Stimulated activated CD8-positive, alpha-beta memory T cell treated with anti-CD3 and anti-CD28 coated beads, Interleukin-4, amount 100 ng/mL, for 48 hours (primary cell): ENCODE measurements at places on chromosomes 3 and 15.

- DNase-seq: peak; percentile 78
Observed at GRCh38 chr15:76994971-76995945, at the start of gene PSTPIP1. Gene PSTPIP1, plus strand, starts transcription at chr15:76995126. Its CDS starts 448 bp downstream, at chr15:76995574.

- no peak for DNase-seq
Observed at GRCh38 chr15:71666763-71667620, 143.4 kb upstream of the NR2E3 start.

DNA sequence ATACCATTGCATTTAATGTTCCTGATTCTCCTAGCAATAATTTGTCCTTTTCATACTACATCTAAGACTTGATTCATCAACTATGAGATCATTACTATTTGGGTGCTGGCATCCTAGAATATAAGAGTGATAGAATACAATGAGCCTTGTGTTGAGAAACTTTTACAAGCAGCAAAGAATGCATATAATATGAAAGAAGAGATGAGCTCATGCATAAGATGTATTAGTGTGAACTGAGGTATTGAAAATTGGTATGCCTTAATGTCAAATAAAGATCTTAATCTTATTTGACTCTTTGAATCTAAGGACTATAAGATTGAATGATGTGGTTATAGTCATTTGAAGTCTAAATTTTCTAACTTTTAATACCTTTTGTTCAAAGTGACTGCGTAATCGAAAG is 220.0 kb upstream of the ARHGEF26 start:
- DNase-seq: no peak

DNA sequence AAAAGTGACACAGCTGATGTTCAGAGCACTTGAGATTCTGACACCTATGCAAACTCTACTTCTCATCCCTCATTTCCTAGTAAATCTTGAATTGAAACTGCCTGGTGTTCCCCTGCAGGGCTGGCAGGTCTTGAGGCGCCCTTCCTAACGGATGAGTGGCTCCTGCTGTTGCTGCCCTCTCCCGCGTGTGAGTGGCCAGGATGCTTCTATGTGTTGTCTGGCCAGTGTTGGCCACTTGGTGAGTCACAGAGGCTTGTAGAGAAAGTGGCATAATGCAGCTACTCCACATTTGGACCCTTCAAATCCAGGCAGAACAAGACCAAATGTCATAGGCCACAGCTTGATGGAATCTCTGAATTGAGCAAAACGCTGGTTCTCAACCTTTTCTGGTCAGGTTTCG is 63.6 kb downstream of the MOBP start:
- DNase-seq: no peak

DNA sequence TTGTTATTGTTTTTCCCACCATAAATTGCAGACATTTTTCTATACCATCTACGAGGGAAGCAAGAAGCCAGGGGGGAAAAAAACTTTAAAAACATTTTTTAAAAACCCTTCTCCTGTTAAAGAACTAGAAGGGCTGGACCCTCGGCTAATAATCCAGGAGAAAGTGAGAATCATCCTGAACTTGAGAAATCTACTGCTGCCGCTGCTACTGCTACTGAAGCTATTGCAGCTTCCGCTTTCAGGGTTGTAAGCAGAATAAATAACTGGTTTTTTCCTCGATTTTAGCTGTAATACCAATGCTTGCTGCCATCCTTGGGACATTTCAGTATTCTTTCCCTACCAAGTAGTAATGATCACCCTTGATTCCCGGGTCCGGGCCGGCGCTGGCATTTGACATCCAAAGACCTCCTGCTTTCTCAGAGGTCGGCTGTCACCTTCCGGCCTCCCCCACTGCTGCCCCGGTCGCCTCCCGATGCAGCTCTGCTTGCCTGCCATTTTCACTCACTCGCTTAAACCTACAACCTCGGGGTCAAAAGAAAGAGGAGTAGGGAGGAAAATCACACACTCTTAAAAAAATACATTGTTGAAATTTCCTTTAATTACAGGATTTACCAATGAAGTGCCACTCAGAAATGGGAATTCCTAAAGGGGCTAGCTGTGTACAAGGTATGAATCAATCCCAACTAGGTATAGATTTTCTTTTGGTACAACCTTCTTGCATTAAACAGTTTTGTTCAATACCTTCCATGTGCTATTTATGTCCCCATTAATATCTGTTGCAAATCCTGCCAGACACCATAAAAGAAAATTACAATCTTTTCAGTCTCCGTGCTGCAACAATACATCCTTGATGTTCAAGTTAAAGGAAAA is 674 bp upstream of the MECOM start:
- no peak for DNase-seq

DNA sequence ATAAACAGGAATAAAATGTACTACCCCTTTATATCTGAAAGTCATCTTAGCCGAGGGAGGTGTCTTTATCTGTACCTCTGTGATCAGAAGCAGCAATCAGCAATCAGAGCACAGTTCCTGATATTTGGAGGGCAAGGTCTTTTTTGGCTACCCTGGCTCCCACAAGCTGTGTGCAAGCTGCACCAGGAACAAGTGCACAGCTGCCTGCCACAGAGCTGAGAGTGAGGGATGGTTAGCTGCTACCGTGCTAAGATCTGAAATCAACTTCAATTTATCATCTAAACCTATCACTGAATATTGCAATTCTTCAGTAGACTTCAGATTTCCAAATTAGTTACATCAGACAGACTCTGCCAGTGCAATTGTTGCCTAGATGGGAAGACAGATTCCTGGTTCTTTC is 404.6 kb upstream of the ARL6 start:
- no peak for DNase-seq

DNA sequence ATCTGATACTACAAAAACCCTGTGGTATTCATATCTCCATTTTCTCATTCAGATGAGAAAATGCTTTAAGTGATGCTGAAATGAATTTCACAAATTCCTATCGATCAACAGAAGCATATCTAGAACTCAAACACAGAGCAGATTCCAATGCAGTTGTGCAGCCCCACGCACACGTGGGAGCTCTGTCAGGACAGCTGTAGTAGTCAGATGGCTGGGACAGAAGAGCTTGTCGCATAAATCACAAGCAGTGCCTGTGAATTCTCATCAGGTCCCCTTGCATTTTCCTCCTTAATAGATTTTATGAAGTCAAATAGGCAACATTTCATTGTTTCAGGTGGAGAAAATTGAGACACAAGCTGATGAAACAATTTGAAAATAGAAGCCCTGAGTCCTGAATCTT is 792.3 kb downstream of the AGBL1 start:
- DNase-seq: no peak

DNA sequence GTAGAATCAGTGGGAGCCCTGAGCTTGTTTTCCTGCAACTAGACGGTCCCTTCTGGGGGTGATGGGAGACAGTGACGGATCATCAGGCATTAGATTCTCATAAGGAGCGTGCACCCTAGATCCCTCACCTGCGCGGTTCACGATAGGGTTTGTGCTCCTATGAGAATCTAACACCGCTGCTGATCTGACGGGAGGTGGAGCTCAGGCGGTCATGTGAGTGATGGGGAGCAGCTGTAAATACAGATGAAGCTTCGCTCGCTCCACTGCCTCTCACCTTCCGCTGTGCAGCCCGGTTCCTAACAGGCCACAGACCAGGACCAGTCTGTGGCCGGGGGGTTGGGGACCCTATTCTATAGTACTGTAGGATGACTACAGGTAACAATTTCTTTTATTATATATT is 154.7 kb downstream of the CHSY1 start:
- DNase-seq: no peak

GRCh38 chr3:98699132-98699531 is 64.0 kb upstream of the ST3GAL6 start:
- no peak for DNase-seq

DNA sequence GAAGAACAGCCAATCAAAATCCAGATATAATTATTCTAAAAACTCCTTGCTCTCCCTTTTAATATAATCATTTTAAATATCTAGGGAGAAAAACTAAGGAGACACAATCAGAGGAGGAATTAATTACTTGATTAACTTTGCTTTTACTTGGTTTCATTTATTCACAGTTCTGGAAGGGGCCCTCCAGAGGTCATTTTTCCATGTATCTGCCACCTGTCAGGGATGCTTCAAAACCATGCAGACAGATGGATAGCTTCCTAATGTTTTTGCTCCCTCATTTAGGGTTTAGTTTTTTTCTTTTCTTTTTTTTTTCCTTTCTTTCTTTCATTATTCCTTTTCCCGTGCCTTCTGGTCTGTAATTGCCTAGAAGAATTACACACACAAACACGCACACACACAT is 438.1 kb upstream of the ARPP21 start:
- DNase-seq: no peak

DNA sequence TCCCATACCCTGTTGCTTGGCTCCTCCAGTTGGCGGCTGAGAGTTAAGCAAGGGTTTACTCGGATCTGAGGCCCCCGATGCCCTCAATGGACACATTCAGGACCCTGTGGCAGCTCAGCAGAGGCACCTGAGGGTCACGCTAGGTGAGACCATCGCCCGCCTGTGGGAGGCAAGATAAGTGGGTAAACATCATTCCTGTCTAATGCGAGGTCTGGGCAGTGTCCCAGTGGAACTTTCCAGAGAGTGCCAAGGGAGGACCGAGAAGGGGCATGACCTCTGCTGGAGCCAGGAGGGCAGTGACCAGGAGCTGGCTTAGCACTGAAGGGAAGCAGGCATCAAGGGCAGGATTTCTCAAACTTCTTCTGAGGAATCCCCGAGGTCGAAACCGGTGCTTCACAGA is 65.4 kb upstream of the SEC61A1 start:
- DNase-seq: no peak

DNA sequence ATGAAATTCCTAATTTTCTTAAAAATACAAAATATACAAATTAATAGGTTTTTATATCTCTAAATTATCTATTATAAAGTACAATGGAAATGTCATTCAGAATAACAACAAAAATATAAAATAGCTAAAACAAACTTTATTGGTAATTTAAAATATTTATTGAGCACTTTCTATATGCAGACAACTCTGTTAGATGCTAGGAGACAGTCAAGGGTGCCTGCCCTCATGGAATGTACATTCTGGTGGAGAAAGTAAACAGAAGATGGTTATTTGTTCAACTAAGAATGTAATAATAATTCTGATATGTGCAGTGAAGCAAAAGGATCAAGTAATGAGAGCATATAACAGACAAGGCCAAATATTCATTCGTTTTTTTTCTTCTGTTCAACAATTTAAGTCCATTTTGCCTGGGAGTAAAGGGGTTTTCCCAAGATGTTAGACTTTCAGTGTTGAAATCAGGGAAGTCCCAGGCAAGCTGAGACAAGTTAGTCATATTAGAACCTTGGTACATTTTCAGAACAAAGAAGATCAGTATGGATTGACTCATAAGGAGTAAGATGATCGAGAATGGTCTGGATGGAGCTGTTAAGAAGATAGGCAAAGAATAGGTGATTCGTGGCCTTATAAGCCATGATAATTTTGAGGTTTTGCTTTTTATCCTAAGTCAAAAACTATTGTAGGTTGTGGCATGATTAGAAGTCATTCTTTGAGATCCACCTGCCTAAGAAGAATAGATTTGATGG is 150.2 kb upstream of the MLF1 start:
- no peak for DNase-seq

DNA sequence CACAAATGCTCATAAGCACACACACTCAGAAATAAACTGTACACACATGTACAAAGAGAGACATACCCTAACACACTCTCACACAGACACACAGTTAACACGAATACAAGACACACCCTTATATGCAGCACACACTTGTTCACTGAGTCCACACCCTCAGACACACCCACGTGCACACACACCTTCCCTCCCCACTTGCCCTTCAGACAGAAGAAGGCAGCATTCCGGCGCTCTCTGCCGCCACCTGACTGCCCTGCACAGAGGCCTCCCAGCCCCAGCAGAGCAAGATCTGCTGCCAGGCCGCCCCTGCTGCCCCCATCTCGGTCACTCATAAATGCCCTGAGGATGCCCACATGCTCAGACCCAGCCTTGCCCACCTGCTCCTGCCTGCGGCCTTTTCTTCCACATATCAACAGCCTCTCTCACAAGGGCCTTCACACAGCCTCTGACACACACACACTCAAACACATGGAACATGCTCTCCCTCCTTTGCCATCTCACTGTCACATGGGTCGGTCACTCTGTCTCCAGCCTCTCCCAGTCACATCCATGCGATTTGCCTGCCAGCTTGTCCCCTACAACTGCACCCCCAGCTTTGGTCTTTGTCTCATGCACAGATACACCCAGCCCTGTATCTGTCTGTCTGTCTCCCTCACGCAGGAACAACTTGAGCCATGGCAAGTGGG is 71.1 kb downstream of the EPHB3 start:
- no peak for DNase-seq

DNA sequence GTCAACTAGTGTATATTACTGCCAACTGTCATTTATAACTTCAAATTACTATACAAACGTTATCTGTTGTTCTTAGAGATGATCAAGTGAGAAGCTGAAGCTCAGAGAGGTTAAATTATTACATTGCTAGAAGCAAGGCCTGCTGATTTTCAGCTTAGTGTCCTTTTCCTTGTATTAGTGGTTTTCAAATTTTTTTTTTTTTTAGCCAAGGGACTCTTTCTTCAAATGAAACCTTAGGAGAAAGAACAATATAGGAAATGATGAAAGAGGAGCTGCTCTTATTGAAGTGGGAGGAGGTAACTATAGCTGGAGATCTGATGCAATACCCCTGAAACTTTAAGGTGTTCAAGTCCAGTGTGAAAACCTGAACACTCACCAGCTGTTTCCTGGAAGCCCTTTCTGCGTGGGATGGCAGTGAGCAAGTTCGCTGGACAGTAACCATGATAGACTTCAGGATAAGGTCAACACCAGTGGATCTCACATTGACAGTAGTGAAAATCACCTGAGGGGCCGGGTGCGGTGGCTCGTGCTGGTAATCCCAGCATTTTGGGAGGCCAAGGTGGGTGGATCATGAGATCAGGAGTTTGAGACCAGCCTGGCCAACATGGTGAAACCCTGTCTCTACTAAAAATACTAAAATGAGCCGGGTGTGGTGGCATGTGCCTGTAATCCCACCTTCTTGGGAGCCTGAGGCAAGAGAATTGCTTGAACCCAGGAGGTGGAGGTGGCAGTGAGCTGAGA is 376.2 kb downstream of the EDEM1 start:
- no peak for DNase-seq

GRCh38 chr15:35630532-35630931 is 84.6 kb upstream of the DPH6 start:
- no peak for DNase-seq

- DNase-seq: no peak
Observed at GRCh38 chr15:43267439-43267838, 711 bp upstream of the TGM5 start.

GRCh38 chr3:123536153-123536895 is 48.5 kb downstream of the HACD2 start:
- no peak for DNase-seq
